ENCODE measurements at places on chromosomes 12 and 14.

- no peak for DNase-seq
Measured at GRCh38 chr12:14394317-14395073, 29.0 kb downstream of the ATF7IP start.

DNA sequence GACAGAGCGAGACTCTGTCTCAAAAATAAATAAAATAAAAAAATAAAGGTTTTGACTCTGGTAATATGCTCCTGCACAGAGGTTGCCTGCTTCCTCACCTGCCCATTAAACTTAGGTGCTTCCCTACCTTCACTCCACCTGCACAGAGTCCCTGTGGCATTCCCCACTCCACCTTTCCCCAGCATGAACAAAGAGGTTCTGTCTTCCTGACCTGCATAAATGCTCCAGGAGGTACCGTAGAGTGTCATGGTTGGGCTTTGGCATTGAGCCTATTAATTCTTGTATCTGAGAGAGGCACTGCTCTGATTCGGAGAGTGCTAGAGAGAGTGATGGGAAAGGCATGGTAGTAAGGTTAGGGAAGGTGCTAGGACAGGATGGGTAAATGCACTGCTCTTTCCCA, 6.3 kb downstream of the ARHGAP9 start:
- DNase-seq: no peak

DNA sequence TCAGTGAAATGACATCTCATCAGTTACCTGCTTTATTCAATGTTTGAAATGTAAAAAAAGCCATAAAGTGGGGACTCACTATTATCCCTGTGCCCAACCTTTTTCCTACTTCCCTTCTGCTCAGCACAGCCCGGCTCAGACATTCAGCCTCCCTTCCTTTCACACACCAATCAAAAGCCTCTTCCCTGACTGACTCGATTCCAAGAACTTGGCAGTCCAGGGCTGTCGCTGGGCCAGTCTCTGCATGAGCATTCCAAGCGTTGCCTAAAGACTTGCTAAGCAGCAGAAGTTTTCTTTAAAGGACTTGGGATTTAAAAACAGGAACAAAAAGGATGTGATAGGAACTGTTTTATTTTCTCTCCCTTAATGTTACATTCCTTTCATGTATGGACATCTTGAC, 22.7 kb downstream of the ITPR2 start:
- peak; percentile 77 for DNase-seq

DNA sequence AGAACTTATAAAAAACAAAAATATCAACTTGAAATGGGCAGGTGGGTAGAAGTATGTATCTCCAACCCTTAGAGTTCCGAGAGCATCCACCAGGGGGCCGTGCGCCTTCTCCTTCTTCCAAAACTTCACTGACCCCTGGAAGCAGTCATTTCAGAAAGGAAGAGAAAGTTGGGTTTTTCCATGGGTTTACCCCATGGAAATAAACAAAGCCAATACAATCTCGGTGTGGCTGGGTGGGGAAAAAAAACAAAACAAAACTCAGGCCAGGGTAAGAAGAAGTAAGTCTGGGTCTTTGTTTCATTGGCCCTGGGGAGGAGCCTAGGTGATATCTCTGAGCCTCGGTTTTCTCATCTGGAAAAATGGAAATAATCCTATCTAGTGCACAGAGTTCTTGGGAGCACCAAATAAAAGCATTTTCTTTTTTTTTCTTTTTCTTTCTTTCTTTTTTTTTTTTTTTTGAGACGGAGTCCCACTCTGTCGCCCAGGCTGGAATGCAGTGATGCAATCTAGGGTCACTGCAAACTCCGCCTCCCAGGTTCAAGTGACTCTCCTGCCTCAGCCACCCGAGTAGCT, 33.6 kb upstream of the HNF1A start:
- DNase-seq: no peak

GRCh38 chr12:57401165-57401564, 29.7 kb downstream of the R3HDM2 start:
- DNase-seq: no peak

- DNase-seq: no peak
Measured at GRCh38 chr12:22046968-22047390, 961 bp downstream of the CMAS start.

- no peak for DNase-seq
Measured at GRCh38 chr14:76666746-76667145, 94.5 kb upstream of the VASH1 start.

DNA sequence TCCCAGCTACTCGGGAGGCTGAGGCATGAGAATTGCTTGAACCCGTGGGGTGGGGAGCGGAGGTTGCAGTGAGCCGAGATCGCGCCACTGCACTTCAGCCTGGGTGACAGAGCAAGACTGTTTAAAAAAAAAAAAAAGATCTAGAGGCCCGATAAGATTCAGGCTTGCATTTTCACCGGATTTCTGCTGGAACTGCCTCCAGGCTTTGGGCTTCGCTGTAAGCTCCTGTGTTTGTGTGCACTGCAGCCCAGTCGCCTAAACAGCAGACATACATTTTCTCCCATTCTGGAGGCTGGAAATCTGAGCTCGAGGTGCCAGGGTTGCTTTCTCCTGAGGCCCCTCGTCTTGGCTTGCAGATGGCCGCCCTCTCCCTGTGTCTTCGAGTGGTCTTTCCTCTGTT, 12.2 kb downstream of the BRI3BP start:
- no peak for DNase-seq

DNA sequence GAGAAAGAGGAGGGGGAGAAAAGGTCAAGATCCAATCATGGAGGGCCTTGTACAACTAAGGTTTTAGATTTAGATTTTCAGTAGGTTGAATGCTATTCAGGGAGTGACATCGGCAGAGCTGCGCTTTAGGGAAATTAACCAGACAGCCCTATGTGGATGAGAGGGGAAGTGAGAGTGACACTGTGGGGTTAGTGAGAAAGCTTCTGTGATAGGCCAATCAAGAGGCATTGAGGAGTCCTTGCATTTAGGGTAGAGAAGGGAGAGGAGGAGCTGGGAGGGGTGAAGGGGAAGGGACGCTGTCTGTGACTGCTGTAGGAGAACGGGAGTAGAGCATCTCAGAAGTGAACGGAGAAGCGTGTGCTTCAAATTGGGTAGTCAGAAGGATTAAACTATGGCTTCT, 3.4 kb downstream of the HSD17B6 start:
- no peak for DNase-seq

DNA sequence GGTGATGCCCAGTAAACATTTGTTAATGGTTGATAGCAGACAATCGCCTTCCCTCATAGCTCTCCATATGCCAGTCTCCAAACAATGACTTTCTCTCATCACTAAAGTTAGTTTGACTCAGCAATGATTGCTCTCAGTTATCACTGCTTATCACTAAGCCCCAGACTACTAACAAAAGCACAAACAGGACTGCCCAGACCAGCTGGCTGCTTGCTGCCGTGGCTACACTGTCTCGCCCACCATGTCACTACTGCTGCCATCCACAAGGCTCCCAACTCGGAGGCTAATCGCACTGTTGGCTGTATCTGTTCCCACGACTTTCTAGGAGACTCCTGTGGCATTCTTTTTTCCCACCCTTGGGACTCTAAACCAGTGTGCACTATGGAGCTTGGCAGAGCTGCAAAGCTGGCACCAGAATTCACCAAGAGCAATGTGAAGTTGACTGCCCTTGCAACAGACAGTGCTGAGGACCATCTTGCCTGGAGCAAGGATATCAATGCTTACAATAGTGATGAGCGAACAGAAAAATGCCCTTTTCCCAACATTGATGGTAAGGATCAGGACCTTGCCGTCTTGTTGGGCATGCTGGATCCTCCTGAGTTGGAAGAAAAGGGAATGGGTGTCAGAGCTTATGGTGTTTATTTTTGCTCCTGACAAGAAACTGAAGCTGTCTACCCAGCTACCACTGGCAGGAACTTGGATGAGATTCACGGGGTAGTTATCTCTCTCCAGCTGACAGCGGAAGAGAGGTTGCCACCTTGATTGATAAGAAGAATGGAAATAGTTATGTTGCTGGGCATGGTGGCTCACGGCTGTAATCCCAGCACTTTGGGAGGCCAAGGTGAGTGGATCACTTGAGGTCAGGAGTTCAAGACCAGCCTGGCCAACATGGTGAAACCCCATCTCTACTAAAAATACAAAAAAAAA, 27.1 kb upstream of the NR2C1 start:
- DNase-seq: no peak

DNA sequence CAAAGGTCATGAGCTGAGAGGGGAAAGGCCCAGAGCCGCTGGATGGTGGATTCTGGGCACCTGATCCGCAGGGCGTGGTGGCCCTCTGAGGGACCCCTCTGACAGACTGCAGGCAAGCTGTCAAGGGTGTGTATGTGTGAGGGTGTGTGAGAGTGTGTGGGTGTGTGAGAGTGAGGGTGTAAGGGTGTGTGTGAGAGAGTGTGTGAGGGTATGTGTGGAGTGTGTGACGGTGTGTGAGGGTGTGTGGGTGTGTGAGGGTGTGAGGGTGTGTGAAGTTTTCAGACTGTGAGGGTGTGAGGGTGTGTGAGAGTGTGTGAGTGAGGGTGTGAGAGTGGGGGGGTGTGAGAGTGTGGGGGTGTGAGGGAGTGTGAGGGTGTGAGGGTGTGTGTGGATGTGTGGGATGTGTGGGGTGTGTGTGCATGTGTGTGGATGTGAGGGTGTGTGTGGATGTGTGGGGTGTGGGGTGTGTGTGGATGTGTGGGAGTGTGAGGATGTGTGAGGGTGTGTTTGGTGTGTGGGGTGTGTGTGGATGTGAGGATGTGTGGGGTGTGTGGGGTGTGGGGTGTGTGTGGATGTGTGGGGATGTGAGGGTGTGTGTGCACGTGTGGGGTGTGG, 156.7 kb downstream of the TMEM121 start:
- no peak for DNase-seq

DNA sequence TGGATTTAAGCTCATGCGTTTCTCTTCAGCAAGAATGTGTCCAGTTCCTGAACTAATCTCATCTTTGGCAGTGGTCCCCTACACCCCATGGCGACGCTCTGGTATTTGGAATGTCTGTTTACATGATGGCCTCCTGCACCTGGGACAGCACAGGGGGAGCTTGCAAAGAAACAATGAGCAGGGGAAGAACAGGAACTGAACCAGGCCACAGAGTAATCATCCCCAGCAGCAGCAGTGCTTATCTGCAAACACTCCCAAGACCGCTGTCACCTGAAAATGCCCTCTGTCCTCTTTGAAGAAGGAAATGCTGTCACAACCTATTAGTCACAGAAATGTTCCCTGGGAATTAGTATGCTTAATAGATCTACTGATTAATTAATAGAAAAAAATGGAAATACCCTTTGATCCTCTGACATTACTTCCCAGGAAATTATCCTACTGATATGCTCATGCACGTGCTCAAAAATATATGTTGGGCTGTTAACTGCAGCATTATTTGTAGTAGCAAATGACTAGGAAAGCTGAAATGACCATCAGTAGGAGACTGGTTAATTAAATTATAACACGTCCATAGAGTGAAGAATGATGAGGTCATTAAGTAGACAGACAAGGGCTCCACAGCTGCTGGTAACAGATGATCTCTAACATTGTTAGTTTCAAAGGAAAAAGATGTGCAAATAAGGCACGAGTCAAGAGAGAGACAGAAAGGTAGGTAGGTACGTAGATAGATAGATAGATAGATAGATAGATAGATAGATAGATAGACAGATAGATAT, 279.3 kb upstream of the FLRT2 start:
- DNase-seq: no peak

DNA sequence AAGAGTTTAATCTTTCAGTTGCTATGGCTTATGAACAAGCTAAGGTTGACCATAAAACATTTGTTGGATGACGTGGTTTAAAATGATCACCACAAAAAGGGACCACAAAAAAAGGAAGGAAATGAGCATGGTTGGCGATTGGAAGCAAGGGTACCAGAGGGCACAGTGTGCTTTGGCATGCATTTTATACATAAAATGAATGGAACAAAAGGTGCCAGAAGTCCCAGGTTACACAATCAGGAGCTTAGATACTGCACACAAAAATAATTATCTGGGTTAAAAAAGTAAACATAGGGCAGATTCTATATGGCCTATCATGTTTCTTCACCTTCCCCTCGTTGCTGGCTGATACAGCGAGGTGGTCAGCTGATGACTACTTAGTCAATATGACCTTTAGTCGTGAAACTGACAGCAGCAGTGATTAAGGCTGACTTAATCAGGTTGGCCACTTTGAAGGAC, 50.7 kb downstream of the ZC3H14 start:
- no peak for DNase-seq

DNA sequence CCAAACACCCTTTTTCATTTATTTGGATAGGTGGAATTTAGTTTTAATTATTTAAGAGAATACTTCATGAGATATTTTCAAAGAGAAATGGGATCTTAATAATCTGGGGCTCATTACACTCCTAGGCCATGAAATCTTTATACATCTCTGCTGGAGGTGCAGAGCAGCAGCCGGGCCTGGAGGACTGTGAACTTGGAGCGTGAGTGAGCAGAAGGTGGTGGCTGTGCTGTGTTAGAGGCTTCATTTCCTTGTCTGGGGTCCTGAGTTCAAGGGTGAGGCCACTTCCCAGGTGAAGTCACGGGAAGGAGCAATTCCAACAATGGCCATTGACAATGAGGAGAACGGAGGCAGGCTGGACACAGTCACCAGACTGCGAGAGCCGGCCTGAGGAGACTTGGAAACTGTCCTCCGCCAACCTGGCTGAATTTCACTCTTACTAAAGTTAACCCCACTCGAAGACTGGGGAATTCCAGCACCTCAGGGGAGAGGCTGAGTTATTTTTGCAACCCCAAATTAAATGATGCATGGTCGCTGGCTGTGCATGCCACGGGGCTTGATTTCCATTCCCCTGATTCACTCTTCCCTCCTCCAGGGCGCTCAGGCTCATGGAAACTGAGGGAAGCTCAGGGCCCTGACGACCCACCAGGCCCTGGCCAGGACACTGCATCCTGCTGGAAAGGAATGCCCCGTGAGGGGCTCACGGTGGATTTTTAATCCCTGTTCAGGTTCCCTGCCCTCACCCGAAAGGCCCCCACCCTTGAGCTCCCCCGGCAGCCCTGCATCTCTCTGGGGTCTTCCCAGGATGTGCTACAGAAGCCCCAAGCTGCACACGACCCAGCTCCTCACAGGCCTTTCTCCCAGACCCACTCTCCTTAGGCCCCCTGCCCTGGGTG, 22.6 kb upstream of the TRAF3 start:
- DNase-seq: no peak

- no peak for DNase-seq
Measured at GRCh38 chr12:72203764-72204335, 68.3 kb upstream of the TRHDE start.
